ENCODE measurements at places on chromosomes 5 and 9.

DNA sequence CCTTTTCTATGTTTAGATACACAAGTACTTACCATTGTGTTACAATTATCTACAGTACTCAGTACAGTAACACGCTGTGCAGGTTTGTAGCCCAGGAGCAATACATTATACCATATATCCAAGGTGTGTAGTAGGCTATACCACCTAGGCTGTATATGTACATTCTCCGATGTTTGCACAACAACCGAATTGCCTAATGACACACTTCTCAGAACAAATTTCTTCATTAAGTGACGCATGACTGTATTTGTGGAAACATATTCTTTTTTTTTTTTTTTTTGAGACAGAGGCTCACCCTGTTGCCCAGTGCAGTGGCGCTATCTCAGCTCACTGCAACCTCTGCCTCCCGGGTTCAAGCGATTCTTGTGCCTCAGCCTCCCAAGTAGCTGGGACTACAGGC is 4.0 kb upstream of the RAD23B start:
- DNase-seq: no peak

- DNase-seq: no peak
Observed at GRCh38 chr5:67038817-67039603, 157.6 kb downstream of the CD180 start.

DNA sequence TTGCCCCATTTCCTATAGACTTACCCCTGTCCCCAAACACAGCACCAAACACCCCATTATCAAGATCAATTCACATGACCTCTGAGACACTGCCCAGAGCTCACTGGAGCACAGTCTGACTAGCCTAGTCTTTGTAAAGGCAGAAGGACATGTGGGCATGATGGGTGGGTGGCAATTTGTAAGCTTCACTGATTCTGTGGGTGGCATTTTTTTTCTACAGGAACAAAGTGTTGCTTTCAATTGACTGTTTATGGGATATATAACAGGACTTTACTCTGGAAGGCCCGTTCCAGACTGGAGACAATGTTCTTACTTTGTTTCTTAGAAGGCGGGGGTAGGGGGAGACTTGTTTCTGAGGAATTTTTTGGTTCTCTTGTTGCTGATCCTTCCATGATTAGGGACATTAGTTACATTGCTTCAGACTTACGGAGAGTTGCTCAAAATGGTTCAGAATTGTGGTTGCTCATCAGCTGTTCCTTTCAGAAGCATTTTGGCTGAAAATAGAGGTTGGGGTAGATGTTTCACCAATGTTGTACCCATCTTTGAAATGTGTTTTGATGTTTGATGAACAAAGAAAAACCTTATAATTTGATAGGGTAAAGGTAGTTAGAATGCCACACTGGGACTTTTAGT is 20.2 kb downstream of the NNT start:
- DNase-seq: no peak

DNA sequence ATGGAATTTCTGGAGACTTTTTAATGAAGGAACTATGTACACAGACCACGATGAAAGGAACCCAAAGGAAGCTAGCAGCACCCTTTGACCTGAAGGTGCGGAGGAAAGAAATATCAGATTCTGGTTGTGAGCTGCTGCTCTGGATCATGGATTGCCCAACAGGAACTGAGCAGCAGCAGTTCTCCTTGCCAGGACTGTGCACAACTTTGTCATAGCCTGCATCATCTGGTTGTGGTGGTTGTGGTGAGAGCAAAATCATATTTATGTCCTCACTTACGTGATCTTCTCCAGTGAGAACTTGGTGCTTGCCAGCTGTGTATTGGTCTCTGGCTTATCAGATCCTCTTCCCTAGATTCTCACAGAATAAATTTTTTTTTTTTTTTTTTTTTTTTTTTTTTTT is 70.7 kb upstream of the LPAR1 start:
- DNase-seq: no peak

DNA sequence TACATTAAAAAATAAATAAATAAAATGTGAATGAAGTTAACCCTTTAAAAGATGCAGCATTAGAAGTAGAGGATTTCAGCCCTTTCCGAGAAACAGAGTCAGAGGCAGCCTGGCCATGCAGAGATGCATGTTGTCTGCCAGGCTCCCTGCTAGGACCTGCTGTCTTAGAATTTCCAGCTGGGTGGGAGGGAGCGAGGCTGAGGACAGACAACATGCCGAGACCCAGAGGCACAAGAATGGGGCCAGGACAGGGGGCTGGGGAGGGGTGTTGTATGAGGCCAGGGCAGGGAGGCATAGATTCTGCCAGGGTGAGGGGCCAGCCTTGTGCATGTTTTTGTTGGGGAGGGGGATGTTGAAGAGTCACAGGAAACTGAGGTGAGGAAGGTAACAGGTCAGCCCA is 68.6 kb upstream of the NEURL1B start:
- DNase-seq: no peak
